Germinal center (tissue), 1 donor: ENCODE measurements at places on chromosomes 6 and 20.
A peak's percentile ranks its signal among the peaks of the same experiment; 100 is the strongest.

DNA sequence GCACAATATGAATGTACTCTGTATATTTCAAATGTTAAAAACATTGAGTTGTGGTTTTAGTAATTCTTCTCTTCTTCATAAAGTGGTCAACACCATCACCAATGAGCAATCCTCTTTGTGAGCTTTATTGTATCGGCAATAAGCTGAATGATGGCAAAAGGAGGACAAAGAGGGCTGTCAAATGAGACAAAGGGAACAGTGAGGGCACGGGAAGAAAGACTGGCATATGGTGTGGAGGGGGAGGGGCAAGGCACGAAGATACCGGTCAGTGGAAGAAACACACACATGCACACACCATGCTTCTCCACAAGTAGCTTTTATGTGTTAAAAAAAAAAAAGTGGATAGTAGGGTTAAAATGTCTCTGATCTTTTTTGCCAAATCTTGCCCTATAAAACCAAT, 506.8 kb upstream of the CITED2 start:
- no peak for DNase-seq

- DNase-seq: peak; percentile 51
Observed at GRCh38 chr20:297925-298775, 780 bp downstream of the ZCCHC3 start.

GRCh38 chr6:54048782-54049181, 62.5 kb upstream of the MLIP start:
- no peak for DNase-seq

DNA sequence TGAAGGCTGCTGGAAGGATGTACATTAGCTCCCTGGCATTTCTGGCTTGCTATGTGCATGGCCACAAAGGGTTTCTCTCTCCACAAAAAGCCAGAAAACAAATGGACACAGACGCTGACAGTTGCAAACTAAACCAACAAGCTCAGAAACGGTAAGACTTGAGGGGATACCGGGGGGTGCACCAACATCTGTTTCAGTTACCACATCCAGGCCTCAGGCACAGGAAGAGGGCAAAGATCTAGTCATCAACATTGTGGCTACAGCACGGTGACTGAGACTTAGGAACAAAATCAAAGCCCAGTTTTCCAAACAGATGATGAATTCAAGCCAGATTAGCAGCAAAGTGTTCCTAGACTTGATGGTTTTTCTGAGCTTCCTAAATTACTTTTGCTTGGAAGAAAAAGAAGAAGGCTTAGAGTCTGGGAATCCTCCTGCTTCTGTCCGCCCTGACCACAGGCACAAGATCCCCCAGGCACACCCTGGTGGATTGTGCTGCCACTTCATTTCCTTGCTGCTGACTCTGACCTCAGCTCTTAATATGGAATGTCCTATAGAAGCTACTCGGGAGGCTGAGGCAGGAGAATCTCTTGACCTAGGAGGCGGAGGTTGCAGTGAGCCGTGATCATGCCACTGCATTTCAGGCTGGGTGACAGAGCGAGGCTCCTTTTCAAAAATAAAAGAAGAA, 54.2 kb upstream of the ADGRF1 start:
- no peak for DNase-seq

DNA sequence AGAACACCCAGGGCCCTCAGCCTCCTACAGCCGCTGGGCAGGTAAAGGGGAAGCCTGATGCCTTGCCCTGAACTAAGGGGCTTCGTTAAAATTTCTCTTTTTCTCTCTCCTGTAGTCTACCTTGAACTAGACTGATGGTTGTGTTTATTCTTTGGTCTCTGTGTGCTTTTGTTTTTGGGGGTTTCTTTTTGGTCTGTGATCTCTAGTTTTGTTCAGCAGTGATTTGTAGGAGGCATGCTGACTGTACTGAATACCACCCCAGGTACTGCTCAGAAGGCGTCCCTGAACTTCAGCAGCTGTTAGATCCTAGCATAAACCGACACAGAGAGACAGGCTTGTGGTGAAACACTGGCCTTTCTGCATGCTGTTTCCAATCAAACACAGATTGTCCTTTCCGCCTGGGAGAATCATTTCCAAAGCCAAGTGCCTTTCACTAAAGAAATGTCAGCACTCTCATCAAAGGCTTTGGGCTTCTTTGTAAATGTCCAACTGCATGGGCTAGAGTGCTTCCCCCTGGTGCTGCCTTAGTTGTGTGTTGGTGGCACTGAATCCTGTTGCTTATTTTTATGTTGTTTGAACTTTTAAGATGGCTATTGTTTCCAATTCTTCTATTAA, 364.7 kb upstream of the SASH1 start:
- DNase-seq: no peak

DNA sequence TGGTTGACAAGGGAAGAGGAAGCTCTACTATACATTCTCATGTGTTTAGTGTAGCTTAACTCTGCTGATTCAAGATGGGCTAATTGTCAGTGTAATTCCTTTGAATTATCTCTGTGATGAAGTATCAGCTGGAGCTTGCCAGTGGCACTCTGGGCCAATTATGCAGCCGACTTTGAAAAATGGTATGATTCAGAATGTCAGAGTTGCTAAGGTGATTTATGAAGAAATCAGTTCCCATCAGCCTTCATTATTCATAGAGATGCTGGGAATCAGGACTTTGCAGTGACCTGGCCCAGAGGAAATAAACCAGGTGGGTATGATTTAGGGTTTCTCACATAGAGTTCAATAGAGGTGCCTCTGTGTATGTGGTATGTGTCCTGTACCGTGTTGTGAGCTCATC, 33.4 kb downstream of the KCNS1 start:
- DNase-seq: no peak

GRCh38 chr6:124119596-124119995, 315.9 kb downstream of the NKAIN2 start:
- DNase-seq: no peak

- DNase-seq: no peak
Observed at GRCh38 chr6:11423072-11423471, 114.5 kb upstream of the TMEM170B start.

- no peak for DNase-seq
Observed at GRCh38 chr6:90537027-90537426, 49.8 kb downstream of the MAP3K7 start.

DNA sequence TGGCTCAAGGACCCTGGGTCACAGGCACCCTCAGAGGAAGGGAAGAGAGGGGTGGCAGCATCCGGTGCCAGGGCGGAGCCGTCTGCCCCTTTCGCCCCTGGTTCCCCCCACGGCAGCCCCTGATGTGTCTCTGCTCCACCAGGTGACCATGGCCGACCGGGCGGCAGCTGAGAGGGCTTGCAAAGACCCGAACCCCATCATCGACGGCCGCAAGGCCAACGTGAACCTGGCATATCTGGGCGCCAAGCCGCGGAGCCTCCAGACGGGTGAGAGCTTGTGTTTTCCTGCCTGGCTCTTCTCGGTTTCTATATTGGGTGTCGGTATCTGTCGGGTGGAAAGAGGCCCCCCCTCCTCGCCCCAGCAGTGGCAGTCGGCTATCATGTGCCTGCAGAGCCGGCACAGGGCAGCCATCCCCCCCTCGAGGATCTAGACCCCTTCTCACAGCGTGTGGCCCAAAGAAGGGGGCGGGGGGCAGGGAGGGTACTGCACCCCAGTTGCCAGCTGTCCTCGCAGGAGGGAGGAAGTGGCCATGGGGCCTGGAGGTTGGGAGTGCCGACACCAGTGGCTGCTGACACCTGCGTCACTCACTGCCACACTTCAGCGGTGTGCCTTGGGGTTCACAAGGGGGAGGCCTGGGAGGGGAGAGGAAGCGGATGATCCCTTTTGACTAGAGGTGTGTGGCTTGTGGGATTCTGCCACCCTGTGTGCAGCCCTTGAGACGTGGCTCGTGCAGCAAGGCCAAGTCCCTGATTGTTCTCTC, 1.5 kb downstream of the RBM38 start:
- DNase-seq: peak; percentile 62

GRCh38 chr6:138622967-138623366, 123.7 kb upstream of the NHSL1 start:
- no peak for DNase-seq

GRCh38 chr6:150343434-150343833, 25.4 kb upstream of the IYD start:
- no peak for DNase-seq

- DNase-seq: no peak
Observed at GRCh38 chr20:25220810-25221591, 25.5 kb downstream of the ENTPD6 start.

- DNase-seq: peak; percentile 64
Observed at GRCh38 chr6:36387440-36388303, at the start of gene ETV7. ETV7 (minus strand) TSS chr6:36387669; CDS start chr6:36387541, 128 bp downstream.

DNA sequence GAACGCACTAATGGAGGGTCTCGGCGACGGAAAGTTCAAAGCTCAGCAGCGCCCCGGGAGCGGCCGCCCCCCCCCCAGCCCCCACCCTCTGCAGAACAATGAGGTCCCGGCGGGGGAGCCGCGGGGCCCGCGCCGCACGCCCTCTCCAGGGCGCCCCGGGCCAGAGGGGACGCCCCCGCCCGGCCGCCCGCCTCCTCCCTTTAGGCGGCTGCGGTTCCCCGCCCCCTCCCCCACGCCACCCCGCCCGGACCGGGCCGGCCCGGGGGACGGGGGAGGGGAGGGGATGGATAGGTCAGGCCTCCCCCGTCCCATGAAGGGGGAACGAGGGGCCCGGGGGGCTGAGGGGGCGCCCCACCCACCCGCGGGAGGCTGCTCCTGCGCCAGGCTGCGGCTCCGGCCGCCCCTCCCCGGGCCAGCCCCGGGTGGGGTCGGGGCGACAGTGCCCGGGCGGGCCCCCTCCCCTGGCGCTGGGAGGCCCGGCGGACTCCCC, 1.5 kb downstream of the NOL4L start:
- DNase-seq: no peak

DNA sequence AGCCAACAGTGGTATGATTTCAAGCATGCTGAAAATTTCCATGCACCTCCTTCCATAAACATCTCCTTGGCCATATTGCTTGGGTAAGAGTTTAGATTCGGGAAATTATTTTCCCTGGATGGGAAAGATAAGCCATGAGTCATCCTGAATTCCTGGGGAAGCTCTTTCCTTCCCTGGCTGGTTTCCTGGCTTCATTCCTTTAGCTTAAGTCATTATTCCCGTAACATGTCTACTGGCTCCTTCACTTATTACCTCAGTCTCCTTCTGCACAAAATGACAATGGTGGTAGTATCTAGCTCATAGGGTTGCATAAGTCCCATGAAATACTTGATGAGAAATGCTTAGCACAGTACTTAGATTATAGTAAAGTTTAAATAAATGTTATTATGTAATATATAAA, 27.6 kb downstream of the TINAG start:
- no peak for DNase-seq

DNA sequence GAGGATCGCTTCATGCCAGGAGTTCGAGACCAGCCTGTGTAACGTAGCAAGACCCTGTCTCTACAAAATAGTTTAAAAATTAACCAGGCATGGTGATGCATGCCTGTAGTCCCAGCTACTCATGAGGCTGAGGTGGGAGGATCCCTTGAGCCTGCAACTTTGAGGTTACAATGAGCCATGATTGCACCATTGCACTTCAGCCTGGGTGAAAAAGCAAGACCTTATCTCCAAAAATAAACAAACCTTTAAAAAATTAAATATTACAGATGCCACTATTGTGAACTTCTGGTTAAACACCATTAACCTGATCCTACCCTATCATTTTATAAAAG, 116.8 kb downstream of the ARHGAP18 start:
- no peak for DNase-seq

GRCh38 chr6:112931832-112932231, 584.7 kb downstream of the RFPL4B start:
- DNase-seq: no peak

- peak; percentile 88 for DNase-seq
Observed at GRCh38 chr20:48657426-48658197, 170.2 kb downstream of the PREX1 start.

DNA sequence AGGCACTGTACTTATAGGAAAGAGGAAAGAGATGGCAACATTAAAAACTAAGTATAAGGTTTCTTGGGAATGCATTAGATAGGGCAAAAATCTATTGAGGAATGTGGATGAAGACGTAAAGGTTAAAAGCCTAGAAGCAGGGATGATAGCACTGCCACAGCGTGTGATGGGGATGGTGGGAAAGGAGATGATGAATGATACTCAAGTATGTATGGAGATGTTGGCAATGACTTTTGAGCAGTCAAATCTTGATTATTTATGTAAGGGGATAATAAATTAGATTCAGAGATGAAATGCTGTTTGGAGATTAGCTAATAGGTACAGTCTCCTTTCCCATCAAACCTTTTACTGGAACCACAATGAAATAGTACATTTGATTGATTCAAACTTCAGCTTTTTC, 432.8 kb downstream of the GRIK2 start:
- DNase-seq: no peak

DNA sequence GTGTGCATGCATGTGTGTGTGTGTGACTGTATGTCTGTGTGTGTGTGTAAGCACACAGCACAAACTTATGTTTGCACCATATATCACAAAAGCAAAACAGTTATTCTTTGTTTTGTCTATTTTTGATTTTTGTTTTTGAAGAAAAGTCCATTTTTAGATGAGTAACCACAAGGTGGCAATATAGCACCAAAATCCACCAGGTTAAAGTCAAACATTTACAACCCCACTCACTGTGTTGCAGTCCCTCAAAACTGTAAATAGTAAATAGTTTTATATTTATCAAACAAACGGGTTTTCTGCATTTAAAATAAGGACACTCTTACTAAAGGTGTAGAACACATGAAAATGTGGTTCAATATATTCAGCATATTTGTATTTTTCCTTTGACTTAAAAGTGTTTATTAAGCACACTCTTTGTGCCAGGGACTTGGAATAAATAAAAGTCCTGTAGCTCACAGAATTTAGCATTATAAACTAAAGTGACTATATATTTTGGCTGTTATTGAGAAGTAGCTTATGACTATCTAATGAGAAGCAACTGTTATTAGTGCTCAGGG, 118.5 kb downstream of the GFRAL start:
- DNase-seq: no peak

GRCh38 chr6:21039926-21040325, 505.7 kb downstream of the CDKAL1 start:
- no peak for DNase-seq

- DNase-seq: no peak
Observed at GRCh38 chr6:5632348-5632935, 371.1 kb downstream of the FARS2 start.

DNA sequence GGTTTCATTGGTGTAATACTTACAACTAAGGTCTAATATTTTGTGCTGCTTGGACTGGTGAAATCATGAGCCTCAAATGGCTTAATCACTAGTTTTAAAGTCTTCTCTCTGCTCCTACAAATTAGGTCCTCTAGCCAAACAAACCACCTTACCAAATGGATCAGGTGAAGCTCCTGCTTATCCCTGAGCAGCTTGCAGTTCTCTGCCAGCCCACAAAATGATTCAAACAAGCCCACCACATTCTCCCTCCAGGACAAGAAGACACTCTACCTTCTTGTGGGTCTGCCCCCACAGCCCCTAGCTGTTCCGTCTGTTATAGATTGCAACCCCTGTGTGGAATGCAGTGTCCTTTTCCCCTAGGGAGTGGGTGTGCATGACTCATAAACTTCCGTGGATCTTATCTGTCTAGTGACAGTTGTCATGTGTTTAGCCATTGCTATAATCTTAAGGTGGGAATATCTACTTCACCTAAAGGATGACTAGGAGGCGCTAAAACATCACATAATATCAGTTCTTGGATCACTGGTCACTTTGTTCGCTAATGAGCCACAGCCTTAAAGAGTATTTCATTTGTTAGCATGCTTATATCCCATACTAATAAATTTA, 940.5 kb upstream of the MANEA start:
- no peak for DNase-seq

GRCh38 chr6:24547243-24547642, 52.5 kb downstream of the ALDH5A1 start:
- DNase-seq: peak; percentile 17
